ENCODE measurements at places on chromosomes 5 and 9.
A peak's percentile ranks its signal among the peaks of the same experiment; 100 is the strongest.

GRCh38 chr5:1545805-1546355, 22.1 kb upstream of the LPCAT1 start:
- no peak overlapping the region for H3K4me3 ChIP-seq
- no peak for DNase-seq
- no peak overlapping the region for H3K27ac ChIP-seq
- H3K4me1 ChIP-seq: no peaks in the 10 kb centered on the region
- no peaks in the 10 kb centered on the region for H3K36me3 ChIP-seq

DNA sequence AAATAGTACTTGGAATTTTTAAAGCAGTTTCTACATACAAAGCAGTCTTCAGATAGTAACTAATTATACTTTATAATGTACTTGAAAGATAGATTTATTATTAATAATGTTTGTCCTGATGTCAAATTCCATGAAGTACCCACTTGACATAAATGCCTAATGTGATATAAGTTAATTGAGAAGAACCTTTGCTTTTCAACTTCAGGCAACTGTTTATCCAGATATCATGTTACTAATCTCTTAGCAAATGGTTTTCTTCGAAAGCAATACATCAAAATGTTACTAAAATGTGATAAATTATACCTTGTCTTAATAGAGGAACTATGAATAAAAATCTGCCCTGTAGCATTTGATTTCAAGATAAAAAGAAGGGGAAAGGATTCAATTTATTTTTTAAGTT, 146.8 kb upstream of the FBXL17 start:
- no peaks in the 10 kb centered on the region for H3K27me3 ChIP-seq

- peak within 1 kb of the TSS; percentile 62 for H3K27ac ChIP-seq
- H3K36me3 ChIP-seq: no peaks in the 10 kb centered on the region
- peak within 1 kb of the TSS; percentile 55 for H3K4me3 ChIP-seq
- H3K27me3 ChIP-seq: no peaks in the 10 kb centered on the region
- peak; percentile 95 for DNase-seq
- peaks cover 34% of the 10 kb centered on the region for H3K4me1 ChIP-seq
Measured at GRCh38 chr5:127072861-127073846, at the start of gene C5orf63. C5orf63 (minus strand) TSS chr5:127073502; CDS start chr5:127058995, 14,507 bp downstream.

DNA sequence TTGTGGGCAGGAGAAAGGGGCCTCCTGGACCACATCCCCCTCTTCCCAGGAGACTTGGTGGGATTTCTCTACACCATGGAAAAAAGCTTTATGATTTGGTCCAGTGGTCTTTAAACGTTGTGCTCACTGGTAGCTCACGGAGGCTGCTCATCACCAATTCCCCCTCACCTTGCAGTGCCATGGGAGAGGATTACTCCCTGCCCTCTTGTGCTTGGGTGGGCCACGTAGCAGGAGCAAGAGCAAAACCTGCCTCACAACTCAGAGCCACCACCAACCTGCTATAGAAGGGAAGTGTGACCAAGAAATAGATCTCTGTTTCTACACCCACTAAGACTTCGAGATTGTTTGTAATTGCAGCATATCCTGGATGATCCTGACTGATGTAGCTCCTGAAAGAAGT, 42.2 kb upstream of the N4BP3 start:
- DNase-seq: peak; percentile 23
- H3K27ac ChIP-seq: no peak overlapping the region
- no peak overlapping the region for H3K4me3 ChIP-seq
- H3K36me3 ChIP-seq: no peaks in the 10 kb centered on the region
- no peaks in the 10 kb centered on the region for H3K27me3 ChIP-seq

DNA sequence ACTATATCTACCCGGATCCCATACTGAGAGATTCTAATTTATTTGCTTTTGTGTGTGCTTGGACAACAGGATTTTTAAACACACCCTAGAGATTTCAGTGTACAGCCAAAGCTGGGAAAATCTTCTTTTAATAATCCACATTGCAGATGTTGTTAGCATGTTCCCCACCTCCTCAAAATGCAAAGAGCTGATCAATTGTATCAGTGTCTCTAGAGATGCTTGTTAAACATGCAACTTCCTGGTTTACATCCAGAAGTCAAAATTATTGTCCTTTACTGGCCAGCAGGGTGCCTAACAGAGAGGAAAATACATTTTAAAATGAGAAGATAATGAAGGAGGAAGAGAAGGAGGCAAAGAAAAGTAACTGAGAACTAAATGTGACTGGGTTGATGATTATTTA, 793.3 kb downstream of the SEMA5A start:
- no peak overlapping the region for H3K4me3 ChIP-seq
- H3K27me3 ChIP-seq: no peaks in the 10 kb centered on the region
- no peak overlapping the region for H3K27ac ChIP-seq
- H3K36me3 ChIP-seq: no peaks in the 10 kb centered on the region

- no peaks in the 10 kb centered on the region for H3K36me3 ChIP-seq
- DNase-seq: no peak
- H3K4me3 ChIP-seq: no peak overlapping the region
- no peak overlapping the region for H3K27ac ChIP-seq
Measured at GRCh38 chr9:77512876-77513275, 135.2 kb downstream of the GNA14 start.

GRCh38 chr9:69946800-69947437, 96.7 kb upstream of the MAMDC2 start:
- no peak for DNase-seq
- H3K4me1 ChIP-seq: peaks cover 6% of the 10 kb centered on the region
- no peaks in the 10 kb centered on the region for H3K27me3 ChIP-seq
- no peak overlapping the region for H3K4me3 ChIP-seq
- H3K27ac ChIP-seq: no peak overlapping the region

- H3K36me3 ChIP-seq: no peaks in the 10 kb centered on the region
- H3K27me3 ChIP-seq: no peaks in the 10 kb centered on the region
- H3K4me3 ChIP-seq: no peak overlapping the region
- DNase-seq: no peak
- no peaks in the 10 kb centered on the region for H3K4me1 ChIP-seq
Measured at GRCh38 chr9:17936365-17936764, 357.5 kb downstream of the SH3GL2 start.

GRCh38 chr5:42876375-42876844, 64.7 kb upstream of the SELENOP start:
- no peaks in the 10 kb centered on the region for H3K27me3 ChIP-seq

GRCh38 chr9:121325387-121325786, 44.7 kb downstream of the STOM start:
- H3K36me3 ChIP-seq: peaks cover 58% of the 10 kb centered on the region
- H3K27ac ChIP-seq: peak overlapping the region; percentile 88

DNA sequence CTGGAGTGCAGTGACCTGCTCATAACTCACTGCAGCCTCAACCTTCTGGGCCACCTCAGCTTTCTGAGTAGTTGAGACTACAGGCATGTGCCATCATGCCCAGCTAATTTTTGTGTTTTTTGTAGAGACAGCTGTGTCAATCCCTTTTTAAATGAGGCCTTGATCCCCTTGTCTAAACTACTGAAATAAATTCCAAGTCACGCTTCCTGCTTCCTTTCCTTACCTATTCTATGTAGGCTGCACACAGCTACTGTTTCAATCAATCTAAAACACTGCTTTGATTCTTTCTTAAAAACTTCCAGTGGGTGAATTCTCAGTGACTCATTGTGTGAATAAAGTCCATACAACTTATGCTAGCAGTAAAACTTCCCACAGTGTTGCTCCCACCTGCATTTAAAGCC, 2.9 kb upstream of the C7 start:
- no peaks in the 10 kb centered on the region for H3K27me3 ChIP-seq
- DNase-seq: no peak
- no peaks in the 10 kb centered on the region for H3K36me3 ChIP-seq
- no peak overlapping the region for H3K27ac ChIP-seq
- H3K4me1 ChIP-seq: peaks cover 16% of the 10 kb centered on the region
- no peak overlapping the region for H3K4me3 ChIP-seq

DNA sequence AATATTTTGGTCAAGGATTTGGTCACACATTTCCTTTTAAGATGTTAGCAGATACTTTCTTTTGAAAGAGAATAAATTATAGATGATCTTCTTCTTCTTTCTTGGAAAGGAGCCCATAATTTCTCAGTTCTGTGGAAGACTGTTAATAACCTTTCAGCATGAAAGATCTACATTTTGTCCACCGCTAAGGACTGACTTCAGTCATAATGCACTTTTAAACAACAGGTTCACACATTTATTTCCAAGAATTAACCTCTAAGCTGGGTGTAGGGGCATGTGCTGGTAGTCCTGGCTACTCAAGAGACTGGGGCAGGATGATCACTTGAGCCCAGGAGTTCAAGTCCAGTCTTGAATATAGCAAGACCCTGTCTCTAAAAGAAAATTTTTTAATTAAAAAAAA, 93.0 kb downstream of the PRKACG start:
- DNase-seq: no peak
- no peak overlapping the region for H3K4me3 ChIP-seq
- no peaks in the 10 kb centered on the region for H3K27me3 ChIP-seq

DNA sequence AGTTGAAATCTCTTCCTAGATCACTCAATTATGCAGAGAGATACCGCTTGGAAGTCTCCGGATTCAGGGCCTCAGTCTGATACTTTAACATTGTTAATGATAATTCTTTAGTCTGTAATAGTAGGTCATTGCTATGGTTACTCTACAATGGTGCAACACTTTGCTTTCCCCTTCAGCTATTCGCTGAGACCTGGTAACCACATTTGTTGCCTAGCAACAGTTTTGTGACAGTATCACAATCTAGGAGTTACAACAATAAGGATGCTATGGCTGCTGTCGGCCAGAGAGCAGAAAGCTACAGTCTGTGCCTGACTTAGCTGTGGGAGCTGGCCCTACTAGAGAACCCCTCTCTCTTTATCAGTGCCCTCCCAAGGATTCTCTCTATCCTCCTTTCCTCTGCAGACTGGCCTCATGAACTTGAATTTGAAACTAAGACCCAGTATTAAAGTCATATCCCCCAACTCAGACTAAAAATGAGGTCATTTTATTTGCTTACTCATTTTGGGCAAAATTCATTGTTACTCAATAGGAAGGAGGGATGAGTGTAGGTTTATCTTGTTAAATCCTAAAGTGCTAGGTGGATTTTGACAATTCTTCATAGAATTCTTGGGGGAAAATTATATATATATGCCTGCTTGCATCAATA, 39.3 kb downstream of the NR2F1 start:
- H3K27ac ChIP-seq: no peak overlapping the region
- peaks cover 19% of the 10 kb centered on the region for H3K27me3 ChIP-seq
- no peak overlapping the region for H3K4me3 ChIP-seq

GRCh38 chr5:35094948-35095347, 47.2 kb upstream of the AGXT2 start:
- no peak overlapping the region for H3K27ac ChIP-seq
- no peak overlapping the region for H3K4me3 ChIP-seq
- H3K36me3 ChIP-seq: no peaks in the 10 kb centered on the region

DNA sequence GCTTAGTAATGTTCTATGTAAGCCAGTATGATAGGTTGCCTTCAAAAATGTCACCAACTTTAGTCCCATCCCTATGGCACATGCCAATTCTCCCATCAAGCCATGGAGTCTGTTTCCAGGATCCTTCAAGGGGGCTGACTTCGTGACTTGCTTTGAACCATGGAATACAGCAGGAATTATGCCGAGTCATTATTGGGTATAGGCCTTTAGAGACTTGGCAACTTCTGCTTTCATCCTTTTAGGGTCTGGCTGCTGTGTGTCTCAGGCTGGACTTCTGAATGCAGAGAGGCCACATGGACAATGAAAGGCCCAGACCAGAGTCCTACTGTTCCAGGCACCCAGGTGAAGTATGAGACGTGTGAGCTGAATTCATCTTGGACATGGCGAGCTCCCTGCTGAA, 109.8 kb downstream of the DENND1A start:
- no peak overlapping the region for H3K4me3 ChIP-seq
- DNase-seq: no peak
- H3K36me3 ChIP-seq: no peaks in the 10 kb centered on the region

DNA sequence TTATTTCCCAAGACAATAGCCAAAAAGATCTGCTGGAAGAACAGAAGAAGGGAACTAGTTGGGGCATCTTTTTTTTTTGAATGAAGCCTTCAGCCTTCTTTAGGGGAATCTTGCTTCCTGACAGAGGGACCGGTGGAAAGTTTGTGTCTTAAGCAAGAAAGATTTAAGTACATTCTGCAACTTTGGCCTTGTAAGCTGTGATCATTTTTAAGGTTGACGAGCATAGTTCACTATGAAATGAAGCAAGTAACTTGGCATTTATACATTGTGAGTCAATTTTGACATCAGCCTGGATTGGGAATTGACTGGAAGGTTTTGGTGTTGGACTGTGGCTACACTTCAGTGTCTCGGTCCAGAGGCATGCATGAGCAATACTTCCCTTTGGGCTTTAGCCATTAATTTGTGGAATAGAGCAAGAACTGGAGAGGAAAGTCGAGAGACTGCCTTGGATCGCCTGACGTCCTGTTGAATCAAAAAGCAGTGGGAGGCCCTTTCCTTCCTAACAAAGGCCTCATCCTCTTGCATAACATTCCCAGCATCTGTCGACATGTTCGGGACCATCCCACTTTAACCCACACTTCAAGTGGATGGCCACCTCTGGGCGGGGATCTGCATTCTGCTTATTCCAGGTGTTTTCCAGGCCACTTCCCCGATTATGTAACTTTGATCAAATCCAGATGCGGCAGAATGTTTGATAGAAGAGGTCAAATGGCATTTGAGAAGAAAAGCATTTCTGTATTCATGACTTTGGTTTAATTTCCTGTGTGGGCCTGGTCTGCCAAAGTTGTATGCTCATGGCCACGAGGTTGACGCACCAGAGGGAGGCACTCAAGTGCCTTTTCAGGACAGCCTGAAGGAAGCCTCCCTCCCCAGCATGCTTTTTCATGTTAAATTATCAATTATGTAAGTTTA, 12.5 kb downstream of the ABL1 start:
- peaks cover 23% of the 10 kb centered on the region for H3K4me1 ChIP-seq
- peak overlapping the region; percentile 77 for H3K27ac ChIP-seq
- H3K36me3 ChIP-seq: no peaks in the 10 kb centered on the region
- no peak for DNase-seq
- H3K27me3 ChIP-seq: no peaks in the 10 kb centered on the region

DNA sequence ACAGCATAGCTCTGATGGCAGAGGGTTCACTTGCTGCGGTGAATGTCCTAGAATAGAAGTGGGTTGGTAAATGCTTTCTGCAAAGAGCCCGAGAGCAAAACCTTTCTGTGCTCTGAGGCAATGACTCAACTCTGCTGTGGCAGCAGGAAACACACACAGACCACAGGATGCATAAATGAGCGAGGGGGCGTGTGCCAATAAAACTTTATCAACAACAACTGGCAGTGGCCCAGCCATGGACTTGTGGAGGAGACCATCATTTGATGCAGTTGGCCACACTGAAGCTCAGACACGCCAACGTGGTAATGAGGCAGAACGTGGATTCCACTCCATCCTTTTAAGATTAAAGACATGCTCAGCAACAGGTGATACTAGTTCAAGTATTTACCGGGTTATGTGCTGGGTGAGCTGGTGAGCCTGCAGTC, 6.8 kb downstream of the MRPL36 start:
- H3K36me3 ChIP-seq: no peaks in the 10 kb centered on the region
- H3K27ac ChIP-seq: peak overlapping the region; percentile 66
- peaks cover 42% of the 10 kb centered on the region for H3K4me1 ChIP-seq
- H3K27me3 ChIP-seq: no peaks in the 10 kb centered on the region
- DNase-seq: peak; percentile 81

Measured in spleen (tissue), 13 donors.